ENCODE measurements at places on chromosomes 2 and 18.

DNA sequence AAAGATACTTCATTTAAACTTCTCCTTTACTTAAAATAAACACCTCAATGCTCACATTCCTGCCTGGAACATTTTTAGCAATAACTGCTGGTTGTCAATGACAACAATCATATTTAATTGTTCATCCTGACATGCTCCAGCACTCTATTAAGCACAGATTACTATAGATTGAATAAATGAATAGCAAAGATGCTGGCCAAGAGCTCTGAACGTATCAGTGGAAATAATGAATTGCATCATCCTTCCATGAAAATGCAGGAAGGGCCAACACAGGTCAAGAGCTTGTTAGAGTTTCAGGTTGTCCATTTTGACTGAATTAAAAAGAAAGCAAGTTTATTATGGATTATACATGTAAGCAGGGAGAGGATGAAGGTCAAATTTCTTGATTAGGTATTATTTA lies 994.0 kb downstream of the TSN start:
- peak; percentile 22 for DNase-seq

- no peak for DNase-seq
Measured at GRCh38 chr2:180289627-180290026, 282.5 kb upstream of the CWC22 start.

DNA sequence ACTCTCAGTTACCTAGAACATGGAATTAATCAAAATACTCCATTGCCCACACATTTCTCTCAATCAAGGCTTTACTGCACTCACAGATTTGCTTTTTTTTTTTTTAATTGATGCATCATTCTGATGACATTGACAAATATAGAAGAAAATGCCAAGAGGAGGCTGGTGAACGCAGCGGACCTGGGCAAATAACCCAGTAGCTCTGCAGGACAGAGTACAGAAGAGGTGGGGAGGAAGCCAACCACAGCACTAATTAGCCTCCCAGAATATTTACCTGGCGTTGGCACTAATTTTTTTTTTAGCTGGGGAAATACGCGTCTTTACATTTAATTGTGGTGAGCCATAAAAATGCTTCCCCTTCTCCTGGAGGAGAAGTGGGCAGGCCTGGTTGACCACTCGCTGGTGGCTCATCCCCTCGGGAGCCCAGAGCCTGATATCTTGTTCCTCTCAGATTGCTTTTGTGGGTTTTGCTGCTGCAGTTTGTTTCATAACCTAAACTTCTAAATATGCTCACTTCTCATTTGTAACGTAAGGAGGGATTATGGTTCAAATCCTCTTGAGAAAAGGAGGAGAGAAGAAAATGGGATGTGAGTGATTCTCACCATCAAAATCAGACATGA lies 165.8 kb upstream of the EPB41L3 start:
- DNase-seq = no peak

DNA sequence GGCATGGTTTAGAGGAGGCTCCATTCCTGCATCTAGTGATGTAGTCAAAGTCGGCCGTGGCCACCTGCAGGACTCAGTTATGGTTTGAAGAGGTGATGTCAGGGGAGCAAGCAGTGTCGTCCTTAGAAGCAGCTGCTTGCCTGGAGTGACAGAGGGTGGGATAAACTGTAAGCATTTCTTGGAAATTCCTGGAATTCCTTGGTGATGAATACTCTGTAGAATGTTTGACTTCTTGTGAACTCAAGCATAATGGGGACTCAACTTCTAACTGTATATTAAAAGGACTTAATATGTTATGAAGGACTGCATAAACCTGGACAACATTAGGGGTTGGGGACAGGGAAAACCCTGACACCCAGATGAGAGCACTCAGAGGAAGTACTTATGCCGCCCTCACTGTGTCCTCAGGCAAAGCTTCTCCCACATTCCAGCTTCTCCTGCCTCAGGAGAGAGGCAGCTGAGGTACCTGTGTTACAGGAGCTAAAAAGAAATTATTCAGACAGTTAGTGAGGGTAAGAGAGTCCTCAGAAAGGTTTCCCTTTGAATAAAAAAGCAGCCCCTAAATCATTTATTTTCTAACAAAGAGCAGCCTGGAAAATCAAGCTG lies 459.9 kb upstream of the CELF4 start:
- no peak for DNase-seq

All from cardiac fibroblast (primary cell).